ENCODE measurements at places on chromosomes 13 and 19.

GRCh38 chr13:113886561-113887112 is 22.8 kb upstream of the GAS6 start:
- DNase-seq, result no peak

GRCh38 chr19:2253106-2254063 is 2.8 kb downstream of the JSRP1 start:
- peak; percentile 66 for DNase-seq

DNA sequence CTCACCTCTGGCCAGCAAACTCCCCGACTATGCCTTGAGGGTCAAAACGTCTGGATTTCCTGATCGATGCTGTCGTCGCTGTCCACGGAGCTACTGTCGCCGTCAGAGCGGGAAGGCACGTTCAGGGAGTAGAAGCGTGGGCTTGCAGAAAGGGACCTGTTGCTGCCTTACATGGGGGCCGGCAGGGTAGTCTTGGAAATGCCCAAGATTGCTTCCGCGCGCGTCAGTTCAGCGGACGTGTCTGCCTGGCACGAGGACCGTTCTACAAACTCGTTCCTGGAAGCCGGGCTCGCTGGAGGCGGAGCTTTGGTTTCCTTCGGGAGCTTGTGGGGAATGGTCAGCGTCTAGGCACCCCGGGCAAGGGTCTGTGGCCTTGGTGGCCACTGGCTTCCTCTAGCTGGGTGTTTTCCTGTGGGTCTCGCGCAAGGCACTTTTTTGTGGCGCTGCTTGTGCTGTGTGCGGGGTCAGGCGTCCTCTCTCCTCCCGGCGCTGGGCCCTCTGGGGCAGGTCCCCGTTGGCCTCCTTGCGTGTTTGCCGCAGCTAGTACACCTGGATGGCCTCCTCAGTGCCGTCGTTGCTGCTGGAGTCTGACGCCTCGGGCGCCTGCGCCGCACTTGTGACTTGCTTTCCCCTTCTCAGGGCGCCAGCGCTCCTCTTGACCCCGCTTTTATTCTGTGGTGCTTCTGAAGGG is 15.4 kb downstream of the RB1 start:
- DNase-seq, result no peak

- DNase-seq, result no peak
Observed at GRCh38 chr19:5380215-5380919, 39.8 kb upstream of the PTPRS start.

DNA sequence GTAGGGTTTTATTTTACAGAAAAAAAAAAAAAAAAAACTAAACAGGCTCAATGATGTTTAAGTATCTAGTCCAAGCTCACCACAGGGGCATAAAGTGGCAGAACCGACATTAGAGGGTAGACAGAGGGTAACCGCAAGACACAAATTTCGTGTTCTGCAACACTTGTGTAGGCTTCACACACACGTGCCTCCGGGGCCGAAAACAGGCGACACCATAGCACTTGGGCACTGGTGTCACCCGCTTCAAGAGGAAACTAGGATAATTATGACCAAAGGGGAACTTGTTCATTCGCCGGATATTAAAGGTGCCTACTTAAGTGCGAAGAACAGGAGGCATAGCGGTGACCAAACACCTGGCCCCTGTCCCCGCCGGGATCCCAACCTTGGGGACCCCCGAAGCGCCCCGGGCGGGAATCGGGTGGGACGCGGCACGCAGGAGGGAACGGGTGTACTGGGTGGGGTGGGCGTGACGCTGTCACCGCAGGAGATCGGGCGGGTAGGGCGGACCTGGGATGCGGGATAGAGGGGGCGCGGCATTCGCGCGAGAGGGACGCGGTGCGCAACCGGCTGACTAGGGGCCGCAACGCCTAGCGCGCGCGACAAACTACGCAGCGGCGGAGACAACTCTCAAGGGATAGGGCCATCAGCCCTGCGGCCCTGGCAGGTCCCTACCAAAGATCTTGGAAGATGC is 558 bp downstream of the MZT1 start:
- peak; percentile 51 for DNase-seq

- DNase-seq, result no peak
Observed at GRCh38 chr19:17149393-17150135, 65.6 kb upstream of the USE1 start.

DNA sequence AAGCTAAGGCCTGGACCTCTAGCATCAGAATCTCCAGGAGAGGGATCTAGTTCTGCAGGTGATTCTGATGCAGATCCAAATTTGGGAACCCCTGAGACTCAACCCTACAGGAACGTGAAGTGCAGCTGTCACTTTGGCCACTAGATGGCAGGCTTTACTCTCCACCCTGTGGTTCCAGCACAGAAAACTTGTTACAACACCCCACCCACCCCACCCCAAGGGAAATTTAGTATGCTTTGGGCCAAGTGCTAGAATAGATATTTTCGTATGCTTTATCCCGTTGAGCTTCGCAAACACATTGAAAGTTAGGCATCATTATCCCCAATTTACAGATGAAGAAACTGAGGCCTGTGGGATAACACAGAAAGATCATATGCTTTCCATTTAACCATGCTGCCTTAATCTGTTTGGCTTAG is 232.0 kb downstream of the B3GLCT start:
- DNase-seq, result peak; percentile 3

DNA sequence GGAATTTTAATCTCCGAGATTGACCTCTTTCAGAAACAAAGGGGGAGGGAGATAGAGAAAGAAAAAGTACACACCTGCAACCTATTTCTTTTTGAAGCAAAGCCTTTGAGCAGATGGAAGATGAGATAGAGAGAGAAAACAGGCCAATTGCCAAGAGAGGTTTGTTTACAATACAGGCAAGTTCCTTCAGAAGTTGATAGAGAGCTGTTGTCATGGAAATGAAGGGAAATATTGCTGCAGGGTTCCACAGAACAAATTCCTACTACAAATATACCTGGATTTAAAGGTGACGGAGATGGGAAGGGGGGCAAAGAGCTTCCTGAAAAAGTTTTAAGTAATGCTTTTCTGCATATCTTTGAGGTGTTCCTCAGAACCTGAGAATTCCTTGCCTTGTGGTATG is 388.4 kb downstream of the NDFIP2 start:
- DNase-seq, result no peak

GRCh38 chr19:44993926-44994537 is 7.2 kb upstream of the RELB start:
- DNase-seq, result no peak

- no peak for DNase-seq
Observed at GRCh38 chr13:35600137-35600536, 123.6 kb upstream of the MAB21L1 start.

GRCh38 chr19:40800997-40801377 is 2.0 kb downstream of the EGLN2 start:
- no peak for DNase-seq

- no peak for DNase-seq
Observed at GRCh38 chr19:48433337-48433736, 12.4 kb upstream of the GRWD1 start.

DNA sequence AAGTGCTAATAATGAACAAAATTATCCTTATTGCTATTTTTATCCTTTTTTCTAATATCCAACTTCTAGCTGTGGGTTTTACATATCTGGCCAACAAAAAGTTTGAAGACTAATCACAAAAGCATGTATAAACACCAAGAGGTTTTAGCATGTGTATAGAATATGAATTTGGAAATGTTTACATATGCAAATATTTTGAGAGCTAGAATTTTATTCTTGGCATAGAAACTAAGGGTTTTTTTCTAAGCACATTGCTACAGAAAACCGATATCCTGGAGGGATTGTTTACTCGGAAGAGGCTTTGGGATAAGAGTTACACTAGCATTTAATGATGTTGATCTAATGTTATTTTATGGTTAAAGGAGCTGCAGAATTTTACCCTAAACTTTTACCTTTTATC is 392.1 kb downstream of the EFNB2 start:
- DNase-seq, result no peak

DNA sequence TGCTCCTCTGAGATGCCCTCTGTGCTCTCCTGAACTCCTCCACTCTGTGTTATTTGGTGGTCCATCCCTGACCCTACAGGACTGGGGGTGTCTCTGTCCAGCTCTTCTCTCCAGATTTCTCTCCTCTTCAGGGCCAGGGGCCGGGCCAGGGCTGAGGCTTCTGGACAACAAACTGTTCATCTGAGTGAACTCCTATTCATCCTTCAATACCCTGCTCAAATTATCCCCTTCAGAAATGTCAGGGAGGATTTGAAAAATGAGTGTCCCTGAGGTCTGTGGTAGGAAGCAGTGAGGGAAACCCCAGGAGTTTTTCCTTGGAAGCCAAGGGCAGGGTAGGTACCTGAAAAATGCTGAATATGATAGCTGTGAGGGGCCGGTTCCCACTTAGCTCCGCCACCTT is 7.6 kb downstream of the PDE4C start:
- DNase-seq, result no peak

GRCh38 chr19:28196961-28197360 is 1016.0 kb downstream of the UQCRFS1 start:
- no peak for DNase-seq

DNA sequence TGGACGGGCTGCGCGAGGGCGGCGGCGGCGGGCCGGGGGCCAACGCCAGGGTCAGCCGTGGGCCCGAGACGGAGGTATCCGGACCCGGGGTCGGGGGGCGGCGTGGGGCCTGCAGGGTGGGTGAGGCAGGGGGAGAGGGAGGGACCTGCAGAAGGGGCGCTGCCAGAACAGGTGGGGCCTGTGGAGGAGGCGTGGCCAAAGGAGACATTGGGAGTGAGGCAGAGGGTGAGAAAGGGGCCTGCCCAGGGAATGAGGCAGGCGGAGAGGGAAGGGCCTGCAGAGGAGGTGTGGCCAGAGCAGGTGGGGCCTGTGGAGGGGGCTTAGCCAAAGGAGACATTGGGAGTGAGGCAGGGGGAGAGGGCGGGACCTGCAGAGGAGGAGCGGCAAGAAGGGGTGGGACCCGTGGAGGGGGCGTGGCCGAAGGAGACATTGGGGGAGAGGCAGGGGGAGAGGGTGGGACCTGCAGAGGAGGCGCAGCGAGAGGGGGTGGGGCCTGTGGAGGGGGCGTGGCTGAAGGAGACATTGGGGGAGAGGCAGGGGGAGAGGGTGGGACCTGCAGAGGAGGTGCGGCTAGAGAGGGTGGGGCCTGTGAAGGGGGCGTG is 4.2 kb downstream of the PRR36 start:
- DNase-seq, result peak; percentile 87

DNA sequence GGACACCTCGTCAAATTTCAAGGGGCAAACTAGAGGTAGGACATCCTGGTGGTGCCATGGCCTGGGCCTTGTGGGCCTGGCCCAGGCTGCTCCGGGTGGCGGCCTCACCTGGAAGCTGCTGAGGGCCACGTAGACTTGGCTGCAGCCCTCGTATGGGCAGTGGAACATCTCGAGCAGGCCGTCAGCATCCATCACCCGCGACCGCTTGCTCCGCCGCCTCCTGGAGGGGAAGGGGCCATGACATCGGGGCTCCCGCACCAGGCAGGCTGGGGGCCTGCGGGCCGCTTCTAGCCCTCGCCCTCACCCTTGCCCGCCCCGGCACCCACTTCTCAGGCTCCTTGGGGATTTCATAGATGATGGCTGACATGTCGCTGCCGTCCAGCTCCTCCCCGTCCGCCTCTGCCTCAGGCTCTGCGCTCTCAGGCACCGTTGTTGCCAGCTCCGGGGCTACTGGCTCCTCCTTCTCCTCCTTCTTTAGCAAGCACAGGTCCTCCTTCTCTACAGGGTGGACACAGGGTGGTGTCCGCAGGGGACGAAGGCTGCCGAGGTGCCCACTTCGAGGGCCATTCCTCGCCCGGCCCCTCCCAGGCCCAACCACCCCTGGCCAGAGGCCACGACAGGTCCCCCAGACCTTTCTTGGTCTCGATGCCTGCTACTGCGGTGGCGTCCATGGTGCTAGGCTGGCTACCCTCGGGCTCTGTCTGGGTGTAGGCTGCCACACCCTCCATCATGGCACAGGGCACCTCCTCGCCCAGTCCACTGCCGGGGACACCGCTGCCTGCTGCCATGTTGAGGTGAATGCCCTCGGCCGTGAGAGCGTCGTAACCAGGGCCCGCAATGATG is 6.0 kb upstream of the ELAVL3 start:
- no peak for DNase-seq

DNA sequence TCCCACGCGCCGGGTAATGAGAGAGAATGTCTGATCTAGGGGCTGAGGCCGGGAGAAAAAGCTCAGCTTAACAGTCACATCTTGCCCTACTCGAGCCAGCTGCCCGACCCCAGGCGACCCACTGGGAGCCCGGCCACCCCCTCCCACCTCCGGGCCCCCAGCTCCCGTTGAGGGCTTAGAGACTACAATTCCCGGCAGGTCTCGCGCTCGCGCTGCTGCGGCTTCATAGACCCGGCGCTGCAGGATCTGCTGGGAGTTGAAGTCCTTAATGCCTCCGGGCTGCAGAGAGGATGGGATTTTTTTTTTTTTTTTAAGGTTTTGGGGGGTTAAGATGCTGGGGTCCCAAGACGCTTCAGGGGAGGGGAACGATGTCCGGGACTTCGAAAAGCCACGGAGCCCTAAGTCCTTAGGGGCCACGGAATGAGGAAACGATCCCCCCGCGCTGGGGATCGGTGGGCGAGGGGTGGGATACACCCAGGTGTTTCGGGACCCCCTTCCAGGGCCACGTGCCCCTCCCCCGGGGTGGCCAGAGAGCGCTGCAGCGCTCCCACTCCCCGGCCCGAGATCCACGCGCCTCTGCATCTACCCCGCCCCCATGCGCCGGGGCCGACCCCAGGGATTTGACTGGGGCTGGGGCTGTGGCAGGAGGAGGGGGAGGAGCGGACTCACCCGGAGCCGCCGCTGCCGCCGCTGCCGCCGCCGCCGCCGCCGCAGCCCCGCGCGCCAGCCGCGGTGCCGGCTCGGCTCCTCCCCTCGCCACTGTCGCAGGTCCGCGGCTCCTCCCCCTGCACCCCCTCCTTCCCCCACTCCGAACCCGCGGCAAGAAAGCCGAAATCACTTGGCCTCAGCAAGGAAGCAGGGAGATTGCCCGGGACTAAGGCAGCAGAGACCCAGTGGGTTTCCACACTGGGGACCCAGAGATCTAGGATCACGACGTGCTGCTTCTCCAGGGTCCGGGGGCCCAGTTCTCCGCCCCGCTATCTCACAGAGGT is at the start of gene SYT3:
Gene SYT3 (minus strand): TSS at position 761 of the 992 bp plus-strand sequence. CDS start 2,470 bp downstream, outside the sequence.
- peak; percentile 23 for DNase-seq

DNA sequence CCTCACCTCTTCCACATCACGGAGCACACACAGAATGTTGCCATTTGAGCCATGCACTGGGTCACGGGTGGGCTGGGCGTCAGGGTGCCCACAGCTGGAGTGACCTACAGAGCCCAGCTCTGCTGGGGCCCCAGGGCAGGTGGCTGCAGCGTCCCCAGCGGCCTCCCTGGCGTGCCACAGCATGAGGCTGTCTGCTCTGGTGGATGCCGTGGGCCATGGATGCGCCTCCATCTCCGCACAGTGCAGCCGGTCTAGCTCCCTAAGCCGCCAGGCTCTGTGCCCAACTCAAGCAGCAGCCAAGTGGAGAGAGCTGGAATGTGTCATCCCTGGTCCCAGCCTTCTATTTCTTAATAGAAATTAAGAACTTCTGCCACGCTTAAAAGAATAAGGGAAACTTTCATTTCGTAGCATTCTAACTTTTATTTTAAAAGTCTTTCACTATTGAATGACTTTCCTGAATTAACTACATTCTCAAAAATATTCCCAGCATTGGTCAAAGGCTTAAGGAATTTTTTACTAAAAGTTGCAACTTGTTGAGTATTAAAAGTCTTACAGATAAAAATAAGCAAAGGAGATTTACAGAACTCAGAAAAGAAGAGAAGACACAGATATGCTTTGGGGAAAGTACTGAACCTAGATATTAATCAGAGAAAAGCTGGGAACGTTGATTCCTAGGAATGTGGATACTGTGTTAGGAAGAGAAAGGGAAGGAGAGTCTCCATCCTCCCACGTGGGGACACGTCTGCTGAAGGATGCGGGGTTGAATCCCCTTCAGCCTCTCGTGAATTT is 59.3 kb downstream of the ATP11A start:
- no peak for DNase-seq

All from stimulated activated naive CD4-positive, alpha-beta T cell (primary cell).